ENCODE measurements at places on chromosomes 12 and 14.

DNA sequence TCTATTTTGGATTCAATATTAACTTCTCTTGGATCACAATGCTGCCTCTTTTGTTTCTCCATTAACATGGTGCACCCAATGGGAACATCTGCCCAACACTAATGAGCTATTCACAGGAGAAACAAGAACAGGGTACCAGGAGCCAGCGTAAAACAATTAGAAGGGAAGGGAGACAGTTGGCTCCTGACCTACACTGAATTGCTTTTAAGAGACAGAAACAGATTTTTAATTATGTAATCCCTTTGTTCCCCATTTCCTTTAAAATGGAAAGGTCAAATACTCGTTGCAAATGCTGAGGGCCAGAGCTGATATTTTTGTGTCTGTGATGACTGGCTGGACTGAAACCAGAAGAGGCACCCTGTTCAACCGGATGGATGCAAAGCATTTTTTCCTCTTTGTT lies 108.3 kb downstream of the SEC23A start:
- no peak for DNase-seq

DNA sequence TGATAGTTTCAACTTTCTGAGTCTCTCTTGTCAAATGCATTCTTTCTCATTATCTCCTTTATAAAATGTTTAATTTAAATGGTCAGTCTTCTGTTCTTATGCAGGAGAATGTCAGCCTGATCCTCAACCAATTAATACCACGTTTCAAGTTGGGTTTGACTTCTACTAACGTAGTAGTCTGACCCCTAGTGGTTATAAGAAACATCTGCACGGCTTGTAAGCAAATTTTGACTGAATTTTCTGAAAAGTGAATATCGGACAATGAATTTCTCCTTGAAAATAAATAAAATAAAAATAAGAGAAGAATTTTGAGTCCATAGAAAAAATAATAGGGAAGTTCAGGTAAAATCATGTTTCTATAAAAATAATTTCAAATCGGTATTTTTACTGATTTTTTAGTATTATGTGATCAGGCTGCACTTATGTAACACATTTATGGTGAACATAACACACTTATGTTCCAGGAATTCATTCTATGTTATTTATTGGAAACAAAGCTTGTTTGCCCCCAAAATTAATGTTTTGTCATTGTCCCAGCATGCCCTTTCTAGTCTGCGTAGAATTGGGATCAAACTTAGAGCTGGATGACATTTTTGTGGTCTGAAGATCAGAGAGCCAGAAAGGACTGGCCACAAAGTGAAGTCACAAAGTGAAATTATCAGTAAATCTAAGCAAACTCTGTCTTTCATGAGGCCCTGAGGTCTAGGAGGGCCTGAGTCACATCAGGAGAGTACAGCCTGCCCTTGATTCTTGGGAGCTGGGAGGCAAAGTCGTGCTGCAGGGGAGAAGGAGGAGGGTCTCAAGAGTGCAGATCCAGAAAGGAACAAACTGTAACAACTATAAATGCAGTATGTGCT lies 101.2 kb upstream of the STXBP6 start:
- peak; percentile 81 for DNase-seq

GRCh38 chr14:74856366-74856765 lies 19.6 kb downstream of the PROX2 start:
- DNase-seq = no peak

GRCh38 chr12:101784376-101784775 lies 45.1 kb upstream of the SYCP3 start:
- DNase-seq = no peak

GRCh38 chr12:82867762-82868500 lies 181.2 kb downstream of the TMTC2 start:
- peak; percentile 11 for DNase-seq

DNA sequence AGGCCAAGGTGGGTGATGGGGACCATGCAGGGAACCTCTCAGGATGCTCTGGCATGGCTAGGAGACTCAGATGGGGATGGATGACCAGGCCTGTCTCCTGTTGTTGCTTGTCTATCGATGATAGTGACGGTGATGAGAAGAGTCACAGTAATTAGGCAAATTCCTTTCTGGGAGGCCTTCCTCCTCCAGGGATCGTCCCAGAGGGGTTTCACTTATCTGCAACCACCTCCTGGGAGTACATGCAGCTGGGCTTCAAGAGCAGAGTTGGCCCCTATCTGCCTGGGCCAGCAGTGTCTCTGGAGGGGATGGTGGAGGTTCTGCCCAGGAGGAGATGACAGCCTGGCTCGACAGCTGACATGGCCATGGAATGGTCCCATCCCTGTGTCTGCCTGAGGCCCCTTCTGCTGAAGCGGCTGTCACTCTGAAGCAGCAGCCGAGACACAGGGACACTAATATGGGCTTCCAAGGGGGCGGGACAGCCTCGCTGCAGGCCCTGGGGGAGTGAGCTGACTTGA lies 27.5 kb upstream of the OAS1 start:
- DNase-seq = no peak

DNA sequence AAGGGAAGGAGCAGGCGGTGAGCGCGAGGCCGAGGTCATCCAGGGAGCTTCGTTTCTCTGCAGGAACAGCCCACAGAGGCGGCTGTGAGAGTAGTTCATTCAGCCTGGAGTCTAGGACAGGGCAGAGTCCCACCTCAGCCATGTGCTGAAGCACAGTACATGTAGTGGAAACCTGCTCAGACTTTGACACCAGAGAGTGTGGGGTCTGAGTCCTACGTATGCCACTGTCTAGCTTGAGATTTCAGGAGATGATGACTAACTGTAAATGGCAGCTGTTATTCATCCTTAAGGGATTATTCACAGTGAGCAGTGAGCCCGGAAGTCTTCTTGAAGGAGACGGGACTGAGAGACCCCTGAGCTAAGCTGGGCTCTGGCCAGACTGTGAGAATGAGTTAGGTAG lies 938 bp upstream of the SLC6A13 start:
- DNase-seq = peak; percentile 25

- DNase-seq = peak; percentile 96
These were observed 109.4 kb downstream of the DACT1 start for GRCh38 chr14:58747181-58747580.
